ENCODE measurements at places on chromosomes 16 and 17. TPM values are rescaled to one million over a fixed set of nuclear protein-coding genes. Genes with fewer than 3 reads are reported as not detected.

GRCh38 chr17:49260817-49261291 lies 30.3 kb upstream of the PHOSPHO1 start:
- DNase-seq, result no peak

- no peak for DNase-seq
Measured at GRCh38 chr17:58760248-58760647, 4.6 kb downstream of the PPM1E start.

DNA sequence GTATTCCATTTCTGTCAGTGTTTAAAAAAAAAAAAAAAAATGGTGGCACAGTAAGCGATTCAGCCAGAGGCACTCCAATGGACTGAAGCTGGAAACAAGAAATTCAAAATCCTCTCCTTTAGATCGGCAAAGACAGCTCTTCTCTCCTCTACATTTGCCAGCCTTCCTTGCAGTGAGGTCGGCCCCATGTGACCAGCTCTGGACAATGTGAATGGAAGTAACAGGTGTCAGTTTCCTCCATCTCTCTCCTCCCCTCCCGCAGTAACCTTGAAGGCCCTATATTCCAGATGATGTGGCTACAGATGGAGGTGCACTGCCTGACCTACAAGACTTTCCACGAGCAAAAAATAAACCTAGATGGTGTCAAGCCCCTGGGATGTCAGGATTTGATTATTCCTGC lies 15.0 kb downstream of the CUEDC1 start:
- DNase-seq, result no peak

DNA sequence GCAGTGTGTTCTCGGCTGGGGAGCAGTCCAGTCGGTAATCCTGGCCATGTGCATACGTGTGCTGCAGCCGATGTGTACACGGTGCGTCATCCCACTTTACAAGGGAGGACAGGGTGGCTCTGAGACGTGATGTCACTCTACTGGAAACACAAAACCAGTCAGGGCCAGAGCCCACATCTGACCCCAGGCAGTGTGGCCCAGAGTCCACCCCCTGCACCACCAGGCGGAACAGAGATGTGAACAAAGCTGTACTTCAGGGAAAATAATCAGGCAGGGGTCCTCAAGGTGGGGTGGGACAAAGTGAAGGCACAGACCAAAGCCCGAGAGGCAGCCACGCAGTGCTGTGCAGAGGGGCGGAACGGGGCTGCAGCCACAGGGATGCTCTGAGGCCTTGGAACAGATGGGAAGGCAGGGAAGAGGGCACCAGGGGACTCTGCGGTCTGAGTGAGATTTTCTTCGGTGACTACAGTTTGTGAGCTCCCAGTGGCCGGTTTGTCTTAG lies 181.5 kb downstream of the ZNF423 start:
- DNase-seq, result no peak

GRCh38 chr17:19270704-19271611 lies 33.8 kb downstream of the EPN2 start:
- no peak for DNase-seq

DNA sequence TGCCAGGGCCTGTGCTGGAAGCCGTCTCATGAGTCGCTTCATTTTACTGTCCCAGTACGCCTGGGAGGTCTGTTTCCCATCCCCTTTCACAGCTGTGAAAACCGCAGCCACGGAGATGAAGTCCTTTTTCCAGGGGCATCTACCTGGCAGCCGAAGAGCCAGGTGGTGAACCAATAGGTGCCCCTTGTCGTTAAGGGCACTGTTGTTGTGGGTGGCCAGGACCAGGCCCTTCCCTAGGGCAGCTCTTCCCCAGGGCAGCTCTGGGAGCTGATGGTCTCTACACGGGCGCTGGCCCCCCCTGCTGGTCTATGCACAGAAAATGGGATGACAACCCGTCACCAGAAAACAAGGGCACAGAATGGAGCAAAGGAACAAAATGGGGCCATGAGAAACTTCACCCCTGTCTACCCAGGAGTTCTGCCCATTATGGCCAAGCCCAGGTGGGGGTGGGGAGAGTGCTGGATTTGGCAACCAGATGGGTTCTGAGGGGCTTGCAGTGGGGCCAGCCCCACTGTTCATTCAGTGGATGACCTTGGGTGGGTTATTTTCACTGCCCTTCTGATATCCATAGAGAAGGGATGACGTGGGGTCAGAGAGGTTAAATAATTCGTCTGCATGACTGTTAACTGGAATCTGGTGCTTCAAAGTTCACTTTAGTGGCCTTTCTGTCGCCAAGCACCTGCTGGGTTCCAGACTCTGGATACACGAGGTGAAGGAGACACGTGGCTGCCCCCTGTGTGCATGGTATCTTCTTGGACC lies 11.5 kb downstream of the RMI2 start:
- DNase-seq, result peak; percentile 71

DNA sequence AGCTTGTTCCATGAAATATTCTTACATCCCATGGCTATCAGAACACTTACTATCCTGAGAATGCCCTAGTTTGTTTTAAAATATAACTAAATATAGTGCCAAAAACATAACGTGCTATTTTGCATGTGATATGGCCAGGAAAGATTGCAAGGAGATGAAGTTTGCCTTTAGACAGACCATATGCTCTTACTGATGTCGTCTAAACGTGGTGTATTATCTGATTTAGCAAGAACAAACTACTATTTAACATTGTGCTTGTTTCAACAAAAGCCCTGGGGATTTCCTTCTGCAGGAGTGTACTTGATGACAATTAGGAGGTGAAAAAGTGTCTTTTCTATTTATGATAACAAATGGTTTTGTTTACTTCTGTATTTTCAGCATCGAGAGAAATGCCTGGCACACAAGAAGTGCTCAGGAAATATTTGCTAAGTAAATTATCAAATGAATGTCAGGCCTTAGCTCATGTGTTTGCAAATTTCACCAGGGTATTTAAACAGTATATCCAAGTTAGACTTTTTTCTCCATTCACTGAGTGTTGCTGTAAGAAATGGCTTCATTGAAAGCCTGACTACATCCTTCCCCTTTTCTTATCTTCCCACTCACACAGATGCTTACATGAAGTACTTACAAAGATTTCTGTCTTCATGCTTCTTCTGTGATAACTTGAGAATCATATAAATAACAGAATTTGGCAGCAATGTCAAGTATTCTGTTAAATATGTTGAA lies 1033.6 kb downstream of the CDH8 start:
- DNase-seq, result no peak

- DNase-seq, result no peak
Measured at GRCh38 chr17:40597556-40598300, 32.5 kb upstream of the CCR7 start.

GRCh38 chr17:81601525-81602120 lies 35.3 kb downstream of the NPLOC4 start:
- peak; percentile 87 for DNase-seq

DNA sequence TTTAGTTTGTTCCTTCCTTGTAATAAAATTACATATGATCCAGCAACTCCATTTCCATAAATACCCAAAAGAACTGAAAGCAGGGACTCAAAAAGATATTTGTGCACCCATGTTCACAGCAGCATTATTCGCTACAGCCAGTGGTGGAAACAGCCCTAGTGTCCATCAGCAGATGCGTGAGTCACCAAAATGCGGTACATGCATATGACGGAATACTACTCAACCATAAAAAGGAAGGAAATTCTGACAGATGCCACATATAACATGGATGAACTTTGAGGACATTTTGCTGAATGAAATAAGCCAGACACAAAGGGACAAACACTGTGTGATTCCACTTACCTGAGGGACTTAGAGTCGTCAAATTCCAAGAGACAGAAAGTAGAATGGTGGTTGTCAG lies 9.1 kb upstream of the SLC47A2 start:
- DNase-seq, result no peak

DNA sequence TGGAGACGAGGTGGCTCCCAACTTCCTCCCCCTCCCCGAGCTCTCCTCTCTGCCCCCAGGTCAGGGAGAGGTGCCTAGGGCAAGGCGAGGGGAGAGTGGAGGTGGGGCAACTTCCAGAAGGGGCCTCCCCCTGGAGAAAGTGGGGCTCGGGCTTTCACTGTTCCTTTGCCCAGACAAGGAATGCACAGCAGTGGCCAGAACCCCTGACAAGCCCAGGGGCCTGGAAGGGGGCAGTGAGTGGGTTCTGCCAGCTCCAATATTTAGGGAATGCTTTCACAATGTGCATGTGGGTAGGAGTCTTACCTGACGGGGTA lies 11.7 kb upstream of the SP2 start:
- no peak for DNase-seq

DNA sequence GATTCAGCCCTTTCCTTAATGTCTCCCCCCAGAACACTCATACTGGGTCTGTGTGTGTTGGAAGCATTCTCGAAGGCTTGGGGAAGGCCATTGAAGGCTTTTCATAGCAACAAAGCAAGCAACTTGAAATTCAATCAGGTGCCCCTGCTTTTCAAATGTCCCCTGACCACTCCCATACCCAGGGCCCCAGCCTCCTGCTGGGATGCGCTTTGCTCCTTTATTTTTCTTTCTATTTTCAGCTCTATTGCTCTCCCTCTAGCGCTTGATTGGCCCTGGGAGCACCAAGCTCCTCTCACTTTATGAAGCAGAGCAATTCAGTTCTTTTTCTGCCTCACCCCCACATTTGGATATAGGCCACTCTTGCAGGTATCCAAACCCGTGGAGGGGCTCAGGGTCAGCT lies 92.0 kb downstream of the WSCD1 start:
- DNase-seq, result no peak

DNA sequence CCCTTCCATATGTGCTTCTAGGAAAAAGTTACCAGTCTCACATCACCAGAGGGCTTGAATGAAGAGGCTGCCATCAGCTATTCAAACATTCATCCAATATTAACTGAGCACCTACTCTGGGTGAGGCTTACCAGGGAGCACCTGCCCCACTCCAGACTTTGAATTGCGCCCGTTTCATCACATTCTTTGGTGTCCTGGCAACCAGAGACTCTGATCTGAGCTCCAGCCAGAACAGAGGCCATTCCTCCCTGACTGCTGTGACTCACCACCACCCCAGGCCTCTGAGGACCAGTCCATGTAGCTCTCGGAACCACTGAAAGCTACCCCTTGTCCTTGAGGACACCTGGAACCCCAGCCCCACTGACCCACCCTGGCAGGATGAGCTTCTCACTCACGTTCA lies at the start of gene C16orf96:
Gene C16orf96 (plus strand): TSS at position 229 of the 400 bp plus-strand sequence. CDS start 150 bp downstream, at position 379.
- no peak for DNase-seq

DNA sequence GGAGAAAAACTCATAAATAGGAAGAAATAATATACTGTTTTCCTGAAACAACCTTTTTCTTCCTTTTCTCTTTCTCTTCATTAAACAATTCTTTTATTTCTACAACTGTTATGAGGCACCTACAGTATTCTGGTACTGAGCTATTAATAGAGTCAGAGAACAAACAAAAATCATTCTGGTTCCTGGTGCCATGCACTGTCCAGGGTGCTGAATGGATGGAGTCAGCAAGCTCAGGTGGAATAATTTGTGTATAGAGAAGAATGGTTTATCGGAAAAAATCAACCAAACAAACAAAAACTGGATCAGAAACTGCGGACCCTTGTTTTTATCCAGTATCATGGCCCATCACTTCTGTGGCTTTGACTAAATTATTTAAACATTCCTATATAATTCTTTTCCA lies 430.3 kb upstream of the GOT2 start:
- DNase-seq, result no peak

Gene C16orf96
- 0.05 TPM for polyA plus RNA-seq

Gene PABPN1L
- polyA plus RNA-seq, result not detected

Gene AOC2
- 0.24 TPM for polyA plus RNA-seq

Gene WIPF2
- 5.9 TPM for polyA plus RNA-seq

Gene GAS2L2
- polyA plus RNA-seq, result not detected

Gene MYLK3
- 0.15 TPM for polyA plus RNA-seq

Gene TBC1D3K
- polyA plus RNA-seq, result not detected
